ENCODE measurements at places on chromosomes 12 and 14. TPM values are rescaled to one million over a fixed set of nuclear protein-coding genes. Genes with fewer than 3 reads are reported as not detected.
A peak's percentile ranks its signal among the peaks of the same experiment; 100 is the strongest.

- peaks cover 11% of the 10 kb centered on the region for H3K4me1 ChIP-seq
- DNase-seq, result no peak
- H3K27ac ChIP-seq, result no peak overlapping the region
These were observed 123.1 kb upstream of the FAR2 start for GRCh38 chr12:29025937-29026336.

Gene KRT3
- not detected for total RNA-seq

DNA sequence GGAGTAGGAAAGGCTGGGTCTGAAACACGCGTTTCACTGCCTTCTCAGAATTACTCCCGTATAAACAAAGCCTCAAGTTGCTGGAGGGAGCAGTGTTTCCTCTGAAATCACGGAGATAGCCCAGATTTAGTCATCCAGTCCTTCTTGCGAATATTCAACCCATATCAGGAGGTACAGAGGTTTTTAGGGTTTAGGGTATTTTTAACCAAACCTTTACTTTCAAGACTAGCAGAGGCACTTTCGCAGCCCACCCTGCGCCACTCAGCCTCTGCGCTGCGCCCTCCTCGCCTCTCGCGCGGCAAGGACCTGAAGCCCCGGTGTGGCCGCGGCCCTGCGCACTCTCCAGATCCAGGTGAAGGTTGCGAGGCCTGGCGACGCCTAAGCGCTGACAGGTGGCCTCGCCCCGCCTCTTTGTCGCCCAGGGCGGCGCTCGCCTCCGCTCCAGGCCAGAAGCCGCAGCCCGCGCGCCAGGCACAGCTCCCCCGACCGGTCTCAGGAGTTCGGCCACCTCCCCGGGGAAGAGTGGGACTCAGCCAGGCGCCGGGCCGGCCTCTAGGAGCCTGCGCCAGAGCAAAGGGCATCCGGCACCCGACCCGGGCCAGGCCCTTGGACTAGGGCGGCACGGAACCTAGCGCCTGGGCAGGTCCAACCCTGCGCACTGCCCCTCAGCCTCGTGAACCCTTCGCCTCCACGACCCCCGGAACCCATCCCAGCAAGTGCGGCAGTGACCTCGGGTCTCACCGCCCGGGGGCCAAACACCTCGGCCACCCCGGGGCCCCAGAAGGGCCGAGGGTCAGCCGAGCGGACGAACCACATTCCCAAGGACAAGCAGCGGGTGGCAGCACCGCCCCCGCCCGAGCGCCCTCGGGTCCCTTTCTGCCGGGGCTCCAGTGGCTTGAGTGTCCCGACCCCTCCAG is 1.8 kb upstream of the SAMD4A start:
- H3K4me3 ChIP-seq, result peak overlapping the region; percentile 92
- peak overlapping the region; percentile 80 for H3K27ac ChIP-seq
- peak; percentile 89 for DNase-seq
- H3K4me1 ChIP-seq, result peaks cover 3% of the 10 kb centered on the region
- H3K36me3 ChIP-seq, result peaks cover 37% of the 10 kb centered on the region

GRCh38 chr12:117897372-117898161 is 71.2 kb downstream of the KSR2 start:
- no peaks in the 10 kb centered on the region for H3K27me3 ChIP-seq
- no peak for DNase-seq
- H3K27ac ChIP-seq, result no peak overlapping the region
- H3K36me3 ChIP-seq, result no peaks in the 10 kb centered on the region

DNA sequence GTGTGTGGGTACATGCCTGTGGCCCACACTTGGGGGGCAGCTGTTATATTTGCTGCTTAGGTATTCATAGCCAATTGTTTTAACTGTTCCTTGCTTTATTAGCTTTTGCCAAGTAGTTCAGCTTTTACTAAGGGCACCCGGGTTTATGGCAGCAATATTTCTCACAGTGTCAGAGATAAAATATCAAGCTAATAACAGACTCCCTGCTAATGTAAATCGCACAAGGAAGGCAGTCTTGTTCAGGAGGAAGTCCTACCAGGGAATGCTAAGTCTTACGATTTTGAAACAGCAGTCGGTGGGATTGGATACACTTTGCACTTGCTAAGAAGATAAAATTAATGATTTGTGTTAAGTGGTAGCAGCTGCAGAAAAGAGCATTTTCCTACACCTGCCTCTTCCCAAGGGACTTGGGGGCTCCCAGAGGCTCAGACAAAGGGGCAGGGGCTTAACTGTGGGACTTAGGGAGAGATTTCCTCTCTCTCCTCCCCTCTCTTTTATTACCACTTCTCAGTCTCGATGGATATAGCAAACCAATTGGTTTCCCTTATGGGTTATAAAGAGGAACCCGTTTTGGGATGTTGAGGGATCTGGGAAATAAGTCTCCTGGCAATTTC is 175.1 kb downstream of the NRXN3 start:
- DNase-seq, result no peak
- no peaks in the 10 kb centered on the region for H3K36me3 ChIP-seq
- no peak overlapping the region for H3K4me3 ChIP-seq

DNA sequence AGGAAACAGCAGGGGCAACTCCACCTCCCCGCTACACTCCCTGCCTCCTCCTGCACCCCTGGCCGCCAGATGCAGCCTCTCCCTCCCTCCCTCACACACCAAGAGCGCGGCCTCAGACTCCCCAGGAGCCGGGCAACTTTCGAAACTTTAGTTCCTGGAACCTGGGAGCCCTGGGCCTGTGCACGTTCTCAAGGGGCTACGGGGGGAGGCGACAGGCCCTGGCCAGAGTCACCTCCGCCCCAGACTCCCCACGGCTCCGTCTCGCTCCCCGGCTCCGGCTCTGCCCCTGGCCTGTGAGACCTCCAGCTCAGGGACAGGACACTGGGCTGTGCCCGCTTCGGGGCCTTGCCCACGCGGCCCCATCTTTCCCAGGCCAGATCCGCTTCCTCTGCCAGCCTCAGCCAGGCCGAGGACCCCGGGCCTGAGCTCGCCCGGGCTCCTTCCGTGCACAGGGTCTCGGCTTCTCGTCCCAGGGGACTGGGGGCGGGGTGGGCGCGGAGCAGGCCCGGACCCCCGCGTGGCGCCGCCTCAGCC is 5.5 kb downstream of the AMN start:
- no peak overlapping the region for H3K27ac ChIP-seq
- H3K27me3 ChIP-seq, result no peaks in the 10 kb centered on the region
- peaks cover 53% of the 10 kb centered on the region for H3K36me3 ChIP-seq
- peak; percentile 37 for DNase-seq

- H3K27ac ChIP-seq, result peak within 1 kb of the TSS; percentile 93
- H3K27me3 ChIP-seq, result no peaks in the 10 kb centered on the region
- peaks cover 27% of the 10 kb centered on the region for H3K4me1 ChIP-seq
- DNase-seq, result peak; percentile 61
- peaks cover 29% of the 10 kb centered on the region for H3K36me3 ChIP-seq
These were observed at the start of gene SRGAP1 for GRCh38 chr12:63844391-63845341. TSS of gene SRGAP1 (plus strand) at chr12:63844700. CDS start at chr12:63844817, 117 bp downstream.

Gene KRT73
- total RNA-seq, result not detected

- H3K36me3 ChIP-seq, result peaks cover 38% of the 10 kb centered on the region
- DNase-seq, result peak; percentile 62
These were observed 23.6 kb downstream of the KRT80 start for GRCh38 chr12:52168019-52168717.

GRCh38 chr14:75005357-75005756 is 2.6 kb downstream of the EIF2B2 start:
- DNase-seq, result no peak
- no peak overlapping the region for H3K27ac ChIP-seq
- H3K36me3 ChIP-seq, result peaks cover 45% of the 10 kb centered on the region
- H3K4me3 ChIP-seq, result no peak overlapping the region

Gene CYP46A1
- not detected for total RNA-seq

Gene ZDHHC22
- total RNA-seq, result not detected

Gene CCDC175
- total RNA-seq, result not detected

- peaks cover 20% of the 10 kb centered on the region for H3K36me3 ChIP-seq
- no peak overlapping the region for H3K27ac ChIP-seq
- no peaks in the 10 kb centered on the region for H3K27me3 ChIP-seq
- no peak for DNase-seq
- no peak overlapping the region for H3K4me3 ChIP-seq
These were observed 18.5 kb upstream of the ALDH2 start for GRCh38 chr12:111748151-111748672.

Gene KRT80
- 45.5 TPM for total RNA-seq

Gene HNF1A
- 8.4 TPM for total RNA-seq

DNA sequence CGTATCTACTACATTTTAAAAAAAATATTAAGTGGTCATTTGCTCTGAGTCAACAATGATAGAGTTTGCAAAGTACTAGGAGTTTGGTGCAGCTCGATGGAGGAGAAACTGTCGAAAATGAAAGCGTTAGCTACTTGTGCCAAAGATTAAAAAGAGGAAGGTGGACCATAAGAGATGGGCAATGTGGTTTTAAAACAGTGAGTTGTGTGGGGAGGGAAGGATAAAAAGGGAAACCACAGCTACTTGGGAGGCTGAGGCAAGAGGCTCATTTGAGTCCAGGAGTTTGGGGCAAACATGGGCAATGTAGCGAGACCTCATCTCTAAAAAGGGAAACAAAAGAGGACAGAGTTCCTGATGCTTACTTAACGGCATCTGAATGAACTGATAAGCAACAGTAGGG is 18.2 kb upstream of the STRAP start:
- H3K27ac ChIP-seq, result no peak overlapping the region
- no peak for DNase-seq
- H3K36me3 ChIP-seq, result no peaks in the 10 kb centered on the region
- no peaks in the 10 kb centered on the region for H3K4me1 ChIP-seq

DNA sequence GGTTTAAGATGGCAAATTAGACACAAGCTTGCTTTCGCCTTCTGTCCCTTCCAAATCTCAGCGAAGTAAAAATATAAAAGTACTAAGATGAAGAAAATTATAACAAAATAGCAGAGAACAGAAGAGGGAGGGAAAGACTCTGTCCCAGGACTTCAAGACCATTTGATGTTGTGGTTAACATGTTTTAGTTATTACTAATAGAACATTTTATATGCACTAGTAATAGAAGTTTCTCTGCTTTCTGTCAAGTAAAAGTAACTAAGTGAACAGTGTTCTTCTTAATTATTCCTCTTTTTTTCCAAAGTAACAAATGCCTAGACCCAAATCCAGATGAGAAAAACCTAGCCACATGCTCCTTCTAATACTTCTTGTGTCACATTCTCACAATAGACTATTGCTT is 85.1 kb upstream of the DAAM1 start:
- no peaks in the 10 kb centered on the region for H3K36me3 ChIP-seq
- no peak overlapping the region for H3K27ac ChIP-seq
- peaks cover 60% of the 10 kb centered on the region for H3K27me3 ChIP-seq
- H3K4me1 ChIP-seq, result no peaks in the 10 kb centered on the region

- peaks cover 97% of the 10 kb centered on the region for H3K27me3 ChIP-seq
- H3K27ac ChIP-seq, result no peak overlapping the region
- no peak for DNase-seq
- no peak overlapping the region for H3K4me3 ChIP-seq
- no peaks in the 10 kb centered on the region for H3K36me3 ChIP-seq
These were observed 96.5 kb downstream of the PRMT8 start for GRCh38 chr12:3587402-3588013.

Gene C12orf50
- total RNA-seq, result 0.33 TPM

Gene NXPH4
- total RNA-seq, result 2.0 TPM

GRCh38 chr12:52342781-52343490 is 21.7 kb upstream of the KRT83 start:
- H3K4me1 ChIP-seq, result peaks cover 28% of the 10 kb centered on the region
- no peak for DNase-seq
- H3K27ac ChIP-seq, result no peak overlapping the region
- no peak overlapping the region for H3K4me3 ChIP-seq
- H3K36me3 ChIP-seq, result peaks cover 6% of the 10 kb centered on the region

- no peak overlapping the region for H3K27ac ChIP-seq
- H3K4me1 ChIP-seq, result no peaks in the 10 kb centered on the region
- H3K36me3 ChIP-seq, result no peaks in the 10 kb centered on the region
- H3K4me3 ChIP-seq, result no peak overlapping the region
These were observed 422.3 kb downstream of the VRK1 start for GRCh38 chr14:97219431-97220017.

Gene IGFBP6
- 67.0 TPM for total RNA-seq

- H3K27ac ChIP-seq, result no peak overlapping the region
- no peaks in the 10 kb centered on the region for H3K27me3 ChIP-seq
- H3K4me3 ChIP-seq, result no peak overlapping the region
- no peaks in the 10 kb centered on the region for H3K36me3 ChIP-seq
- DNase-seq, result no peak
- no peaks in the 10 kb centered on the region for H3K4me1 ChIP-seq
These were observed 11.3 kb upstream of the USP15 start for GRCh38 chr12:62248873-62249272.

GRCh38 chr14:78022059-78022458 is 148.1 kb upstream of the NRXN3 start:
- DNase-seq, result peak; percentile 82
- H3K27ac ChIP-seq, result no peak overlapping the region

GRCh38 chr12:81263072-81263471 is 185.2 kb downstream of the ACSS3 start:
- H3K4me1 ChIP-seq, result no peaks in the 10 kb centered on the region
- H3K27ac ChIP-seq, result no peak overlapping the region
- H3K4me3 ChIP-seq, result no peak overlapping the region
- H3K27me3 ChIP-seq, result no peaks in the 10 kb centered on the region
- no peak for DNase-seq
- no peaks in the 10 kb centered on the region for H3K36me3 ChIP-seq

- no peaks in the 10 kb centered on the region for H3K27me3 ChIP-seq
- DNase-seq, result no peak
- H3K36me3 ChIP-seq, result peaks cover 36% of the 10 kb centered on the region
- H3K27ac ChIP-seq, result no peak overlapping the region
- no peaks in the 10 kb centered on the region for H3K4me1 ChIP-seq
These were observed 28.7 kb downstream of the MAPKAPK5 start for GRCh38 chr12:111870706-111871105.

GRCh38 chr12:42933461-42934081 is 344.0 kb upstream of the PRICKLE1 start:
- H3K4me1 ChIP-seq, result no peaks in the 10 kb centered on the region
- H3K4me3 ChIP-seq, result no peak overlapping the region
- no peak overlapping the region for H3K27ac ChIP-seq
- H3K36me3 ChIP-seq, result no peaks in the 10 kb centered on the region

DNA sequence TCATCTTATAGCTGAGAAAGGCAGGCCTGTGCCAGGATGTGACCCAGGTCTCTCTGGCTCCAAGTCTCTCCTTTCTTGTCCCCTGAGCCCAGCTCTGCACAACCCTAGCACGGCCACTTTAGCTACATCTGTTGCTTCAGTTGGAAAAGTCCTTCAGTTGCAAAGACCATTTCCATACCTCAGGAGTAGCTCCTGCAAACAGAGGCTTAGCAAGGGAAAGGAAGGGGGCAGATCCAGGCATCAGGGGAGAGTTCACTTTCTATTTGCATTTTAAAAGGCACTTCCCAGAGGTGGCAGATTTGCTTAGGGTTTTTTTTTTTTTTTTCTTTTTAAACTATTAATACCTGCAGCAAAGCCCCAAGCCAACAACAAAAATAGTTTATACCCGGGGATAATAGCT is 3.0 kb upstream of the PITPNM2 start:
- H3K27ac ChIP-seq, result no peak overlapping the region
- DNase-seq, result no peak
- no peaks in the 10 kb centered on the region for H3K27me3 ChIP-seq
- peaks cover 21% of the 10 kb centered on the region for H3K36me3 ChIP-seq

All from Calu3 (cell line).